Panc1 (cell line): ENCODE measurements at places on chromosomes 5 and 9. TPM values are rescaled to one million over a fixed set of nuclear protein-coding genes. Genes with fewer than 3 reads are reported as not detected.

CDK9 gene
- 48.7 TPM for total RNA-seq

CCNO gene
- total RNA-seq: 12.3 TPM

POU5F2 gene
- 0.39 TPM for total RNA-seq

CCL19 gene
- not detected for total RNA-seq

SLC1A1 gene
- 0.05 TPM for total RNA-seq

CLIC3 gene
- total RNA-seq: 6.2 TPM

SH2D3C gene
- 0.49 TPM for total RNA-seq

PCDHA11 gene
- total RNA-seq: 0.08 TPM

CDH6 gene
- total RNA-seq: 0.36 TPM

PCDHA1 gene
- not detected for total RNA-seq

CA9 gene
- total RNA-seq: 0.31 TPM

LCN12 gene
- 2.5 TPM for total RNA-seq

C1QTNF3 gene
- total RNA-seq: 2.1 TPM

CNTNAP3B gene
- total RNA-seq: 8.1 TPM

YTHDC2 gene
- 21.7 TPM for total RNA-seq

ANKRD34B gene
- total RNA-seq: 0.10 TPM

SOWAHA gene
- total RNA-seq: not detected

PCDHGA5 gene
- 0.67 TPM for total RNA-seq

TMEM215 gene
- not detected for total RNA-seq

NPR3 gene
- total RNA-seq: 0.10 TPM

ACTBL2 gene
- not detected for total RNA-seq

PCDHGA4 gene
- total RNA-seq: 0.69 TPM

IFNK gene
- total RNA-seq: not detected

PPP2CA gene
- 184 TPM for total RNA-seq

GPX8 gene
- total RNA-seq: 24.8 TPM

ANKRD20A1 gene
- total RNA-seq: 1.9 TPM

SV2C gene
- total RNA-seq: not detected

PCDHGA7 gene
- 0.18 TPM for total RNA-seq

SARDH gene
- 0.13 TPM for total RNA-seq

CTNNA1 gene
- total RNA-seq: 298 TPM

RORB gene
- 0.08 TPM for total RNA-seq

TLE4 gene
- 8.7 TPM for total RNA-seq

ANKRD31 gene
- not detected for total RNA-seq

FCN1 gene
- not detected for total RNA-seq

TAS2R1 gene
- not detected for total RNA-seq
